ENCODE measurements at places on chromosomes 4 and X.
A peak's percentile ranks its signal among the peaks of the same experiment; 100 is the strongest.

DNA sequence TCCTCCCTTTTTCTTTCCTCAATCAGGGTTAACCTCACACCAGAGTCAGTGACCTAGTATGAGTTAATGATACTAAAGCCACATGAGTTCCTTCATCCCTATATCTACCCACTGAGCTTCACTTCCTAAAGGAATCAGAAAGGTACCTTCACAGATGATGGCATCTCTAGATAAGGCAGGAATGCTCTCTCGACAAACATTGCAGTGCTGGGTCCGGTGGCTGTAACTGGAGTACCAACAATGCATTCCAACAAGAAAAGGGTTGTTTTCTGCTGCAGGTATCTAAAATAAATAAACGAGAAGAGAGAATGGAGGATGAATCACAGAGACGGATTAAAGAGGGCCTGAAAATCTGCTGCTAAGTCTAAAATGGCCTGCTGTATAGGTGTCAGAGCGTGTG is 66.7 kb downstream of the DGKK start:
- H3K36me3 ChIP-seq, result peaks cover 7% of the 10 kb centered on the region
- H3K27ac ChIP-seq, result peak overlapping the region; percentile 10
- no peaks in the 10 kb centered on the region for H3K27me3 ChIP-seq
- no peak overlapping the region for H3K4me3 ChIP-seq
- peaks cover 4% of the 10 kb centered on the region for H3K4me1 ChIP-seq
- DNase-seq, result peak; percentile 42

DNA sequence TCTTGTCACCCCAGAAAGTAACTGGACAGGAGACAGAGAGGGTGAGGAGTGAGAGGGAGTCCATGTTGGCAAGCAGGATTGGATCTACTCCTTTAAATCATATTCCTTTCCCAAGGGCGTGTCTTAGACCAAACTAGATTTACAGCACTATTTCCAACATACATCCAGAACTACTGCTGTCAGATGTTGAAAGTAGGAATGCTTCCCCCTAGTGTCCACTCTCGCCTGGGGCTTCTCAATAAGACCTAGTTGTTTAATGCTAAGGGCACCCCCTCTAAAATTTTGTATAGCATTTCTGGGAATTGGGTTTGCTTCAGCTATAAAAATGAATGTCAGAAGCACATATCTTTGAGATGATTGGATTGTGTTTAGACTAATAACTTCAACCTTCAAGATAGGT is 13.3 kb downstream of the OFD1 start:
- H3K4me1 ChIP-seq, result no peaks in the 10 kb centered on the region
- no peaks in the 10 kb centered on the region for H3K27me3 ChIP-seq
- H3K27ac ChIP-seq, result no peak overlapping the region

DNA sequence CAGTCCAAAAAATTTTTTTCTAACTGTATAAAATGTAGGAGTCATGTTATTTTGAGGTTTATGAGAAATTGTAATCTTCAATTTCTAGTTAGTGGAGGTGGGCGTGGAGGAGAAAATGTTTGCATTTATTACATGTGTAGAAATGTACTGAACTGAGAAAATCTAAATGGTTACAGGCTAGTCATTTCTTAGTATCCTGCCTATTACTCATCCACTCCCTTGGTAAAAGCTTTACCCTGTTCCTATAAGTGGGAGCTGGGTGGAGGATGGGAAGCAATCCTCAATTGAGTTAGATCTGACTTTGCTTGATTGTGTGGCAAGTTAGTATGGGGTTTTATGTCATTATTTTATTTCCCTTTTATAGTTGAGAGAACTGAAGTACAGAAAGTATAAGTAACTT is 73.8 kb downstream of the POLA1 start:
- H3K4me3 ChIP-seq, result no peak overlapping the region
- no peaks in the 10 kb centered on the region for H3K27me3 ChIP-seq
- H3K27ac ChIP-seq, result no peak overlapping the region
- H3K4me1 ChIP-seq, result no peaks in the 10 kb centered on the region
- no peaks in the 10 kb centered on the region for H3K36me3 ChIP-seq

- no peaks in the 10 kb centered on the region for H3K27me3 ChIP-seq
- DNase-seq, result peak; percentile 35
- no peaks in the 10 kb centered on the region for H3K36me3 ChIP-seq
- H3K4me1 ChIP-seq, result no peaks in the 10 kb centered on the region
Observed at GRCh38 chr4:121421594-121421993, 40.8 kb upstream of the QRFPR start.

GRCh38 chr4:56226579-56226978 is 160.7 kb downstream of the AASDH start:
- no peak for DNase-seq
- no peaks in the 10 kb centered on the region for H3K27me3 ChIP-seq
- no peaks in the 10 kb centered on the region for H3K4me1 ChIP-seq
- no peak overlapping the region for H3K27ac ChIP-seq
- no peaks in the 10 kb centered on the region for H3K36me3 ChIP-seq

DNA sequence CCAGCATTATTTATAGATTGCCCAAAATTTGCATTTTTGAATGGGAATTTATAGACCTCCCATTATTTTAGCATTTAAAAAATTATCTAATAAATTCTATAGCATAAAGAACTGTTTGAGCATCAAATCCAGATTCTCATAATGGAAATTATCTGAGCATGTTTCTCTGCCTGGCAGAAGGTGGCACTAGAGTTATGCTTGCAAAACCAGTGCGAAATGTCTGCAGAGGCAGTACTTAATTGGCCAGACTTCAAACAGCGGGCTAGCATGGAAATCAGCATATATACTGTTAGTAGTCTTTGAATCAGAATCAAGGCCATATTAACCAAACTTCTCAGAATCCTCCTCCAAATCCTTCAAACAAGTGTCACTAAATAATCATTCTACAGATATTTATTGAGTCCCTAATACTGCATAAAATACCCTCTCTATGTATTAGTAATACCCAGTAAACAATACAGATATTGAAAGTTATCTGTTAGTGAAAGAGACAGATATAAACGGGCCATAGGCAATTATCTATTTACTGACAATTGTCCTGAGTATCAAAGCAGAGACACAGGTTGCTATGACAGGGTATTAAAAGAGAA is 78.7 kb upstream of the DCLK2 start:
- peak; percentile 20 for DNase-seq
- H3K27me3 ChIP-seq, result no peaks in the 10 kb centered on the region
- peaks cover 3% of the 10 kb centered on the region for H3K4me1 ChIP-seq

- DNase-seq, result no peak
- no peak overlapping the region for H3K4me3 ChIP-seq
- no peaks in the 10 kb centered on the region for H3K36me3 ChIP-seq
- H3K27ac ChIP-seq, result no peak overlapping the region
- H3K4me1 ChIP-seq, result no peaks in the 10 kb centered on the region
Observed at GRCh38 chr4:27397886-27398285, 537.2 kb downstream of the STIM2 start.

- H3K27me3 ChIP-seq, result no peaks in the 10 kb centered on the region
- no peaks in the 10 kb centered on the region for H3K4me1 ChIP-seq
- DNase-seq, result peak; percentile 20
Observed at GRCh38 chr4:1802151-1802715, 9.1 kb downstream of the FGFR3 start.

- no peak overlapping the region for H3K4me3 ChIP-seq
- no peak overlapping the region for H3K27ac ChIP-seq
- peaks cover 22% of the 10 kb centered on the region for H3K36me3 ChIP-seq
- no peaks in the 10 kb centered on the region for H3K4me1 ChIP-seq
Observed at GRCh38 chrX:68844581-68844980, 15.8 kb downstream of the EFNB1 start.

DNA sequence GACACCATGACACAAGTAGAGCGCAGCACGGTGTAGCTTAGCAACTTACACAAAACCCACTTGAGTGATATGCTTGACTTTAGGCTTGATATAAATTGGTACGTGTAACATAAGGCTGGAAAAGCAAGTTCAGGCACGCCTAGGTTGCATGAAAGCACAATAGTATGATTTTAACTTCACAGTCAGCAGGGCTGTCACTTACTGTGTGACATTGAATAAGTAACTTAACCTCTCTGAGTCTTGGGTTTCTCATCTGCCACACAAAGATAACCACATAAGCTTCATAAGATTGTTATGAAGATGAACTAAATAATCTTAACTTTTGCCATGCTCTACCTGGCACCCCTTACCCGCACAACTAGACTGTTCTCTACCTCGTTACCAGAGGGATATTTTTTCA is 9.5 kb downstream of the SRD5A3 start:
- H3K36me3 ChIP-seq, result no peaks in the 10 kb centered on the region
- no peak overlapping the region for H3K27ac ChIP-seq
- H3K4me3 ChIP-seq, result no peak overlapping the region
- no peaks in the 10 kb centered on the region for H3K27me3 ChIP-seq

- H3K36me3 ChIP-seq, result no peaks in the 10 kb centered on the region
- H3K4me1 ChIP-seq, result no peaks in the 10 kb centered on the region
- DNase-seq, result peak; percentile 68
- no peaks in the 10 kb centered on the region for H3K27me3 ChIP-seq
- H3K27ac ChIP-seq, result no peak overlapping the region
- H3K4me3 ChIP-seq, result no peak overlapping the region
Observed at GRCh38 chr4:70651864-70652506, 14.3 kb downstream of the JCHAIN start.

GRCh38 chrX:8235026-8235425 is 64.0 kb upstream of the VCX2 start:
- H3K27ac ChIP-seq, result no peak overlapping the region
- DNase-seq, result no peak

GRCh38 chr4:56772134-56772533 is 49.4 kb downstream of the SPINK2 start:
- H3K4me3 ChIP-seq, result no peak overlapping the region
- H3K27ac ChIP-seq, result no peak overlapping the region
- no peaks in the 10 kb centered on the region for H3K36me3 ChIP-seq
- H3K27me3 ChIP-seq, result no peaks in the 10 kb centered on the region

GRCh38 chrX:47358387-47359065 is 11.9 kb upstream of the ZNF157 start:
- H3K36me3 ChIP-seq, result no peaks in the 10 kb centered on the region
- H3K27ac ChIP-seq, result no peak overlapping the region
- no peaks in the 10 kb centered on the region for H3K4me1 ChIP-seq
- no peak overlapping the region for H3K4me3 ChIP-seq
- no peaks in the 10 kb centered on the region for H3K27me3 ChIP-seq

- no peaks in the 10 kb centered on the region for H3K27me3 ChIP-seq
- H3K4me1 ChIP-seq, result no peaks in the 10 kb centered on the region
- H3K27ac ChIP-seq, result no peak overlapping the region
- peaks cover 24% of the 10 kb centered on the region for H3K36me3 ChIP-seq
- no peak overlapping the region for H3K4me3 ChIP-seq
Observed at GRCh38 chr4:7756561-7757355, 182.9 kb downstream of the AFAP1 start.

- H3K4me1 ChIP-seq, result no peaks in the 10 kb centered on the region
- no peak overlapping the region for H3K4me3 ChIP-seq
Observed at GRCh38 chr4:156901871-156902270, 69.7 kb downstream of the PDGFC start.

Data from trophoblast cell (in vitro differentiated cells and primary cell).